ENCODE measurements at places on chromosomes 4 and X. TPM values are rescaled to one million over a fixed set of nuclear protein-coding genes. Genes with fewer than 3 reads are reported as not detected.

Gene FRG2
- not detected for total RNA-seq

DNA sequence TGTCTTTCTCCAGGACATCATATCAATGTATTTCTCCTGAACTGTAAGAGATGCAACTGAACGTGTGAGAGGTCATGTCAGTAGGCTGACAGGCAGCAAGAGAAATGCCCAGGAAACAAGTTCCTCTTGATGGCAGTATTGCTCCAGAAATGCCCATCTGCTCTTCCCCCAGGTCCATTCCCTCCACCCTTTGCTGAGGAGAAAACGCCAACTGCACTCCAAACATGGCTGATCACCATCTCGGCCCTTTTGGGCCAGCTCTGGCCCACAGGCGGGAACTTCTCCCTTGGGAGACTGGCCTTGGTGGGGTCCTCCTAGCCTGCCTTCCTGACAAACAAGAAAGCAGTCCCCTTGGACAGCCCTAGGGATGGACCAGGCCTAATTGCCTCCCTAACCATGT is 276.5 kb upstream of the AGTR2 start:
- DNase-seq = no peak

GRCh38 chr4:181853881-181854511 is 389.2 kb upstream of the TENM3 start:
- no peak for DNase-seq

DNA sequence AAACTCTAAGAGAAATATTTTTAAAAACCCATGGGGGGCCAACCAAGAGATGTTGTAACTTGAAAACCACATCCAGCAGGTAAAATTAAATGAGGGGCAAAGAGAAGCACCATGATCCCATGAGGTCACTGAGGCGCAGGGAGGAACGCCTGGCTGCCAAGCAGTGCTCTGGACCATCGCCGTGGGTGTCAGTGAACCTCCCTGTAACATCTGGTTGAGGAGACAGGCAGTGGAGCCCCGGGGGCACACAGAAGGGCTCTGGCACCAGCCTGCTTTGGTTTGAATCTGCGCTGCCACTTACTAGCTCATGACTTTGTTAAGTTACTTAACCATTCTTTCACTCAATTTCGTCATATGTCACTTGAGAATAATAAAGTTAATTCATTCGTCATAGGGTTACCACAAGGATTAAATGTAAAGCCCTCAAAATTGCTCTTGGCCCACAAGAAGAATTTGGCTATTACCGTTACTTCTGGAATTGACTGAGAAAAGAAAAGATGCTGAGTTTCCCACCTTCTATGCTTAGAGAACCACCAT is 41.6 kb upstream of the SLC25A4 start:
- DNase-seq = no peak

All from dermis blood vessel endothelial cell (primary cell).